ENCODE measurements at places on chromosomes 1 and 21.

DNA sequence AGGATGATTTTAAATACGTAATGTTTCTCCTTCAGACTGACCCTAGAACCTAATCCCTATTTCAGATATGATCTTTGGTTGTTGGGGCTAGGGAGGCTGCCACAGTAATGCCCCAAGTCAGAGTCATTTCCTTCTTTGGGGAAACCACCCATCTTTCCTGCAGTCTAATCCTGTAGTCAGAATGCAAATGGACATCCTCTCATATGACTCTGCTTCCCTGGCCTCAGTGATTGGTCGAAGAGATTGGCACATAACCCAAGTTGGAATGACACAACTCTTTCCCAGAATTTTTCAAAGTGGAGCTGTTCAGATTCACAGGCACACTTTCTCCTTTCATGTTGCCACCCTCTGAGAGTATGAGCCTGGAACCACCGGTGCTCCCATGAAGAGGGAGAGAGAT, 58.8 kb upstream of the ZNF644 start:
- no peak for DNase-seq

- DNase-seq, result no peak
Measured at GRCh38 chr1:93722081-93723031, 40.7 kb upstream of the BCAR3 start.

GRCh38 chr1:223245983-223246382, 102.9 kb upstream of the TLR5 start:
- DNase-seq, result no peak

DNA sequence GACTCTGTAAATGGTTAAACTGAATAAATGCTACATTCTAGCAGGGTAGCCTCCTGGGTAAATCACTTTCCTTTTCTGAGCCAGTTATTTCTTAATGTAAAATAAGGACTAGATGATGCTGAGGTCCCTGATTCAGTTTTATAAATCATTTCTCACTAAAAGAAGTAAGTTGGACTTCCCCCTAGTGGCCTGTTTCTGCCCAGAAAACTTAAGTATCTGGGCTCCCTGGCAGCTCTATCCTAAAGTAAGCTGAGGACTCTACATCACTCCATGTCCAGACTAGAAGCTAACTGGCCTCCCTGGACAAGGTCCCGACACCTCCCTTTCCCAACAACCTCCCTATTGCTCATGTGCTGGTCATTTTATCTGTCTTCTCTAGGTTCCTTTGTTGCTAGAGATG, 3.0 kb downstream of the GPN2 start:
- peak; percentile 18 for DNase-seq

- no peak for DNase-seq
Measured at GRCh38 chr1:222288053-222288452, 259.9 kb downstream of the HHIPL2 start.

GRCh38 chr1:30864681-30865080, 43.9 kb downstream of the SDC3 start:
- no peak for DNase-seq

GRCh38 chr1:193593147-193593885, 406.9 kb upstream of the B3GALT2 start:
- no peak for DNase-seq

GRCh38 chr1:241225741-241226140, 131.3 kb downstream of the RGS7 start:
- no peak for DNase-seq

DNA sequence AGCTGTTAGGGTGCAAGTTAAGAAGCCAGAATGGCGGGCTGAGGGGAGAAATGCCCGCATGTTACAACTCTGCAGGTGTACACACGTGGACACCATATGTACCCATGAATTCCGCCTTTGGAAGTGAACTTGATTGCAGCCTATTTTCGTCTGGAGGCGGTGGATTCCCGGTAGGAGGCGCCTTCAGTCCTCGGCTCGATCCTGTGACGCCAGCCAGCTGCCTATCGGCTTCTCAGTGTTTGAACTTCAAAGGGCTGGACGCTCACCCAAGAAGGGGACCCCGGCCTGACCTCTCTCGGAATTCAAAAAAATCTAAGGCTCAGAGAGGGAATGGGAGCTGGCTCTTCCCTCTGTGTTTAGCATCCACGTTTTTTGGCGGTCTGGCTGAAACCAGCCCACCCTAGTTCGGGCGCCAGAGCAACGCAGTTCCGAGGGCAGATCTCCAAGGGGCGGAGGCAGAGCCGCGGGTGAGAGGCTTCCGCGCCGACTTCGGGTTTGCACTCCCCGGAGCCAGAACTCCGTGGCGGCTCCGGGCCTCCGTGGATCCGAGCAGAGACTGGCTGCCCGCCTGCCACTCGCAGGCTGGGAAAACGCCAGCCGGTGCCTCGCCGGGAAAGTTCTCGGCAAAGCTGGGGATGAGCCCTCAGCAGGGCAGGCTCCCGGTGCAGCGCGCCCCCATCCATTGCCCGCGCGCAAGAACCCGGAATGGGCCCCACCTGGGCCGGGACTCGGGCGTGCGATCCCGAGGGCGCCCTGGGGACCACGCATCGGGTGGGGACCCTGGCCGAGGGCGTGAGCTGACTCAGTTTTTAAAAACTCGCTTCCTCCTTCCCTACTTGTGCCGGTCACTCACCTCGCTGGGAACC, 996 bp upstream of the TMEM51 start:
- DNase-seq, result peak; percentile 12

GRCh38 chr1:176560681-176561080, 97.7 kb downstream of the PAPPA2 start:
- DNase-seq, result no peak

DNA sequence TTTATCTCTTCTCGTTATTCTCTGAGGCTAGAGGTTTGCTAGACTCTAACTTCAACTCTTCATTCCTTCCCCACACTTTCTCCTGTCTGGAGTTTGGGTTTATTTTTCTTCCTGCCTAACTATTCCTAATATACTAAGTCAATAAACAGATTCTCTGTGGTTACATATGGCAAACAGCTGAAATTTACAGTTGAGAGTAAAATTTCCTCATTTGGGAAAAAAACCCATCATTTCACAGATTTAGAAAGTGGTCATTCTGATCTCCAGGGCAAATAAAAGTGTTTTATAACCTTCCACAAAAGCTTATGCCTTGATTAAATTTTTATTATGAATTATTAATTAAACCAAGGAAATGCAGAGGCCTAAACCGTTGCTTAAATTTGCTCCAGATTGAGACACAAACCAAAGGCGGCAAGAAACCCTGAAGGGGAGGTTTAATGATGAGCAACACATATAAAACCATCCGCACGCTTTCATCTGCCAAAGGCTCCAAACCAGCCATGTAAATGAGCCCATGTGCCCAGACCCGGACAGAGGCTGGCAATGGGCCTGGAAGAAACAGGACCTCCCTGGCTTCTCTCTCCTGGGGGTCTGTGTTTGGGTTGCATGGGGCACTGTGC, 201.7 kb upstream of the LMO4 start:
- DNase-seq, result no peak

Measured in activated CD4-positive, alpha-beta T cell treated with anti-CD3 and anti-CD28 coated beads, Interleukin-2, amount 50 U/mL, for 16 hours (primary cell).